ENCODE measurements at places on chromosomes 5 and 9.

DNA sequence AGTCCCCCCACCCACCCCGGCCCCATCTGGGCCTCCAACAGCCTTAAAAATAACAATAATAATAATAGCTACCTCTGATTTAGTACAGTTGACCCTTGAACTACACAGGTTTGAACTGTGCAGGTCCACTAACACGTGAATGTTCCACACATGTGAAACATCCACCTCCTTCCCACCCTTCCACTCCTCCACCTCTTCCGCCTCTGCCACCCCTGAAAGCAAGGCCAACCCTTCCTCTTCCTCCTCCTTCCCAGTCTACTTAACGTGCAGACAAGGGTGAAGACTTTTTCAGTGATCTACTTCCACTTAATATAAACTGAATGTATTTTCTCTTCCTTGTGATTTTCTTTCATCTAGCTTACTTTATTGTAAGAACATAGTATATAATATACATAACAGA lies 10.8 kb downstream of the PDGFRB start:
- no peak for DNase-seq

DNA sequence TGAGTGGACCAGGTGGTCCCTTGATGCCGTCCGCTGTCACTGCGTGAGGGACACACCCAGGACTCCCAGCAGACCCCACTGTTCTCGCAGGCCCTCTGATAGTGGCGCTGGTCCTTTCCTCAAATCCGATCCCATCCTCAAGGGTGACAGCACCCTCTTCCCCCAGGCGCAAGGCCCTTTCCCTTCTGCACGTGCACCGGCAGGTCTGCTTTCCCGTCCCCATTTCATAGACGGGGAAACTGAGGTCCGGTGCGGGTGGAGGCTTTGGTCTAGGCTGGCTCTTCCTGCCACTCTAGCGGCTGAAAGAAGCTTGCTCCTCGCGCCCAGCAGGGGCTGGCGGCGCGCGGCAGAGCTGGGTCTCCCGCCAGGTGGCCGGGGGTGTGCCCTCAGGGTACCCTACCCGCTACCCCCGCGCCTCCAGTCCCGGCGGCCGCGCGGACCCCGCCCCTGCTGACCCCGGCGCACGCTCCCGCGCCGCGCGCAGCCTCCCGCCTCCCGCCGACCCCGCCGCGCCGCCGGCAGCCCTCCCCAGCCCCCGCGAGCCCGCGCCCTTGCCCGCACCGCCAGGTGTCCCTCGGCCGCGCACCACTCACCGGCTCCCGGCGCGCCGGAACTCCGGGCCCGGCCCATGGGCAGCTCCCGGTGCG lies 453 bp downstream of the RASGEF1C start:
- no peak for DNase-seq

DNA sequence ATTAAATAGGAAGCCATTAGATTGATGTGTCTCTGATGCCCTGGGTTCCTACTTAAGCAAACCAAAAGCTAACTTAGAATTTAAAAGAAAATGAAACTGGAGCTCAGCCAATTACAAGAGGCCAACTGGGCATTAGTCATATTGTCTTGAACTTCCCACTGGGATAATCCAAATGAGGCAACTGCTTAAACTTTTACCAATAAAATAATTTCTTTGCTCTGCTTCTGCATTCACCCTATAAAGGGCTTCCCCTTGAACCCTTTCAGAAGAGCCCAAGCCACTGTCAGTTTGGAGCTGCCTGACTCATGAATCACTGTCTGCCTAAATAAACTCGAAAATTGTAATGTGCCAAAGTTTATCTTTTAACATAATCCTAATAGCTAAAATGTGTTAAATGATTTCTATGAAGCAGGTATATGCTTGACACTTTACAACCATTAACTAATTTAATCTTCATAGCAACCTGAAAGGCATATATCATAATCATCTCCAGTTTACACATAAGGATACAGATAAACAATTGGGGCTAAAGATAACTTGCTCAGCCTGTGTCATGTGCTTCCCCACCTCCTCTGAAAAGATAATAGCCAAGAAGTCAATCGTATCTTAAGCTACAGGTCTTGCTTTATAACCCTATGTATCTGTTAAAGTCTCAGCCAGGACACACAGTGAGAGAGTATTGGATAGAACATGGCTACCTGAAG lies 11.5 kb downstream of the GPR150 start:
- no peak for DNase-seq

- DNase-seq, result no peak
These were observed 449.8 kb downstream of the ISL1 start for GRCh38 chr5:51832934-51833470.

DNA sequence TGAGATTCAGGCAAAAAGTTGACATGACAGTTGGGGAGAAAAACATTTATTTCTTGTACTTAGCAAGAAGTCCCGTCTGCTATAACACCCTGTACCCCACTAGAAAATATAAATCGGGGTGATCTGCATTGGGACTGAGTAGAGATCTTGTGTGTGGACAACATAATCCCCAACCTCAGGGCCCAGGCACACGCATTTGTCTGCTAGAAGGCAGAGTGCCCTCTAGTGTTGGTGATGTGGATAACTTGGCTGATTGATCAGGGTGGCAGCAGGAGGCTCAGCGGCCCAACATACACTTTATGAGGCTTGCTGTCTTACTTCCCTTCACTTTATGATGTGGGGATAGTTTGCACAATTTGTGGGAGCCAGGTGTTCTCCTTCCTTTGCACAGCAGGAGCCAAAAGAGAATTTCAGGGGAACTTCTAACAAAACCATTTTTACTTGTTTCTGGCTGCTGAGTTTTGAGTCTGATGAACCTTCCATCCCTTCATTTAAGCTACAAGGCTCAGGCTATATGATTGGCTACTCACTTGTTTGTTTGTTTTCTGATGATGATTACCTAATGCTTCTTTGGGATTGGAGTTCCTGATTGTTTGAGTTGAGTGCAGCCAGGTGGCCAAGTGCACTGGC lies 263.2 kb downstream of the DMAC1 start:
- DNase-seq, result no peak
